Dermis blood vessel endothelial cell (primary cell): ENCODE measurements at places on chromosomes 5 and 9. TPM values are rescaled to one million over a fixed set of nuclear protein-coding genes. Genes with fewer than 3 reads are reported as not detected.
A peak's percentile ranks its signal among the peaks of the same experiment; 100 is the strongest.

DNA sequence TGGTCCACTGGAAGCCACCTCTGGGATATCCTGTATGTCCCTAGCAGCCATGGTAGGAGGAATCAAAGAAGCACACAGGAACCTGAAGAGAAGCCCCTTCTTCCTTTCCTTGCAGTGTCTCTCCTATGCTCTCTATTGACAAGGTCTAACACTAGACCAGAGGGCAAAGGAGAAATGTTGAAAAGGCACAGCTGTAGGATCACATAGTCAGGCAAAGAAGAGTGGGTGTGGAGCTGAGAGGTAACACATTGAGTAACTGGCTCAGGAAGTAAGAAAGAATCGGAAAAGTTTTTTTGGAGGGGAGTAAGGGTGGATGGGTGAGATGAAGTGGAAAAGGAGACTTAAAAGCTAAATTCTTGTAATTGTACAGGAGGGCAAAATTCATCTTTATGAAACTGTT is 100.1 kb downstream of the FOCAD start:
- no peak for DNase-seq

- DNase-seq = no peak
Measured at GRCh38 chr5:176875783-176876505, 23.2 kb downstream of the HK3 start.

DNA sequence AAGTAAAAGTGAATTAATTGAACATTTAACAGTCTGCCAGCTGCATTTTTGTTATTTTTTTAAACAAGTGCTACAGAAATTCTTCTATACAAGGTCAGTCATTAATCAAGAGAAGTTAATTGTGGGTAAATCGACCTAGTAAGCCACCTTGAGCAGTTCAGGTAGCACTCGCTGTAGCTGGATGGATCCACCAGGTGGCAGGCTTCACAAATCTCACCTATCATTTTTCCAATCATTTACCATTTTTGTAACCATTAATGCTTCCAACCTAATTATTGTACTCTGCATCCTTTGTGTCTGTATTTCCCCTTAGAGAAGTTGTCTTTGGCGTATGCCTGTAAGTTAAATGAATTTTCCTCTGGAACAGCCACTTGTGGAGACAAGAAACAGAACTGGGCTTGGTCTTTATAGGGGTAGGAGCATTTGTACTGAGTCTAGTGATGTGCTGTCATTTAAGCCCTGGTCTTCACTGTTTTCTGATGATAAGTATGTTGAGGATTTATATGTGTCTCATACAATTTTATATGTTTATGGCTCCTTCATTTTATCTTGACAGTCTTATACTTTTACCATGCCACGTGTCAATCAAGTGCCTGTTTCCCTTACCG is 39.5 kb downstream of the CD180 start:
- peak; percentile 64 for DNase-seq

- no peak for DNase-seq
Measured at GRCh38 chr5:128407944-128408343, 130.1 kb downstream of the FBN2 start.

STING1 gene
- 36.9 and 69.6 TPM in 2 replicates for total RNA-seq

- DNase-seq = no peak
Measured at GRCh38 chr5:35046774-35047173, 975 bp downstream of the AGXT2 start.

DNA sequence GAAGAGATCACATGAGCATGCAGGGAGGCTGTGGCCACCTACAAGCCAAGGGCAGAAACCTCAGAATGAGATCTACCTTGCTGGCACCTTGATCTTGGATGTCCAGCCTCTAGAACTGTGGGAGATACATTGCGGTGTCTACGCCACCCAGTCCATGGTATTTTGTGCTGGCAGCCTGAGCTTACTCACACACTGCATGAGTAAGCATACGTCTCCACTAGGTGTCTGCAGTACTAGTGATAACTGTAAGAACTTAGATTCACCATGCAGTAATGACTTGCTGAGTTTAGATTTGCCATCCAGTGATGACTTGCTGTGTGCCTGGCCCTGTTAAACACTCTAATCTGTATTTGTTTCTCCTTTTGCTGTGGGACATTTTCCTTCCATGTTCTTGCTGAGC is 417.7 kb downstream of the GADD45G start:
- no peak for DNase-seq

DNA sequence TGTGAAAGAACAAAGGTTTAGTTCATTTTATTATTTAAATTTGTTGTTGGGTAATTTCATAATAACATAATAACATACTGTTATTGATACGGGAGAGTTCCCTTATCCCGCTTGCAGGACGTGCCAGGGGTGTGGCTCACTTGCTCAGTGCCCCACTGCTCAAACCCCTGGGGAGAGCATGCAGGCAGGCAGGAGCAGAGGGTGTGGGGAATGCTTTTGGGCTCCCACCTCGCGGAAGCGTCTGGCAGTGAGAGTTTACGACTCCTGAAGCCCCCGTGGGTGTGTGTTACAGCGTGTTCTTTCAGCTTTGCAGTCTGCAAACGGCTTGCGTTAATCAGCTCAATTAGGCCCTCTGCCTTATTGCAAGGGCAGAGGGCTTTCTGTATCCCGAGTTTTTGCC is 675.9 kb downstream of the SEMA5A start:
- DNase-seq = no peak

DNA sequence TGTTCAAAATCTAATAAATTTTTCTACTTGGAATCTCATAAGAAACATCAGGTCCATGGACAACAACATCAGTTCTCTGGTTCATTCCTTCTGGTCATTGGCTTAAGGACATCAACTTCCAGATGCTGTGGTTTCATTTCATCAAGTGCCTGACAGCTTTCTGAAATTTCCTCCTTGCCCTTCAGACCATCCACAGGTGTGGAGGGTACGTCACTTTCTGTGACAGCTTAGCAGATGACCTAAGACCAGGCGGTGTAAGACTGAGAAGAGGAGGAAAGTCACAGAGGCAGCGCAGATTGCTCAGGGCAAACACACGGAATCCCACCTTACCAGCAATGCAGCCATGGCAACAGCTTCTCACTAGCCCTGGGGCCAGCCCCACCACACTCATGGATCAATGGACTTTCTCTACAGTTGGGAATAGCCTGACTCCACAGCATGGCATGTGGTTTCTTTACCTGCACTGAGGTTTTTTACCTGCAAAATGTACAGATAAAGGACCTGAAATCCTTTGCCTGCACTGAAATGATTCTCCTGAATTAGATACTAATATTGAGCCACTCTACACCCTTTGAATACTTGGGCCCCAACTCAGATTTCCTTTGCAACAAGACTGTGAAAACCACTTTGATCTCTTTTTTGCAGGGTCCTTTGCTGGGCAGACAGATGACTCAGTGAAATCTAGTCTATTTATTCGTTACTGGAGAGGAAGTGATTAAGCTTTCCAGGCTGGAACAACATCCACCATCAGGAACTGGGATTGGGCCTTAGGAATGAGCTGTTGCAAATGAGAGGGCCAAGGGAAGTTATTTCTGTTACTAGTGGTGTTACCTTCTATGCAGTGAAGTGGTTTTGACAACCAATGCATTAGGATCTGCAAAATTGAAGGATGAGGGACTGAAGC is 26.9 kb downstream of the TICAM2 start:
- peak; percentile 94 for DNase-seq

PCDHA9 gene
- under 0.01 TPM in 2 replicates for total RNA-seq

OR13D1 gene
- not detected in 2 replicates for total RNA-seq

GRCh38 chr9:83313781-83314180 is 224.4 kb downstream of the FRMD3 start:
- no peak for DNase-seq

DNA sequence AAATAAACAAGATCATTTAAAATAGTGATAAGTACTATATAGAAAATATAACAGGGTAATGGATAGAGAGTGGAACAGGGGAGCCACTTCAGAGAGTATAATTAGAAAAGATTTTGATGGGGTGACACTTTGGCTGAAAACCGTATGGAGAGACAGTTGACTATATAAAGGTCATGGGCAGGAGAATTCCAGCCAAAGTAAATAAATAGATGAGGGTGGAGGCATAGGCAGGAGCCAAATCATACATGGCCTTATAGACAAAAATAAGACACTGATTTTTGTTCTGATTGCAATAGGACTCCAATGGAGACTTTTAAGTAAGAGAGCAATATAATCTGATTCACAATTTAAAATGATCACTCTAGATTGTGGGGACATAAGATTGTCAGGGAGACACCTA is 37.5 kb upstream of the NUDT12 start:
- no peak for DNase-seq

DNA sequence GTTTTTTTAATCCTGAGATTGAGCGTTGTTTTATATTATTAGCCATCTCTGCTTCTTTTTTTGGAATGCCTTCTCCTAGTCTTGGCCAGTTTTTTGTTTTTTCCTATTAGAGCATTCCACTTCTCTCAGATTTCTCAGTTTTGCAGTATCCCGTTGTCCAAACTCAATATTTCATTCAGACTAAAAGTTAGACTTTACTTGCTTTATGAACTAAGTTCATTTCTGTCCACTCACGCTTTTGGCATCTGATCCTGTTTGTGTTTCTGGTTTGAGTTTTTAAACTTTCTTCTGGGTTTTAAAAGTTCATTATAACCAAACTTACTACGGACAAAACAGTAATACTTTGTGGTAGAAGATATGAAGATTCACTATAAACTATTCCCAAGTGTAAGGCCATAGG is 288.3 kb upstream of the MPDZ start:
- peak; percentile 26 for DNase-seq

- no peak for DNase-seq
Measured at GRCh38 chr9:87531370-87532295, 34.0 kb downstream of the DAPK1 start.

GNG10 gene
- 72.0 and 106 TPM in 2 replicates for total RNA-seq

SLCO6A1 gene
- total RNA-seq = not detected in 2 replicates

ZDHHC11B gene
- total RNA-seq = 0.17 TPM in 1 of 2 replicates, not detected in the other

DNA sequence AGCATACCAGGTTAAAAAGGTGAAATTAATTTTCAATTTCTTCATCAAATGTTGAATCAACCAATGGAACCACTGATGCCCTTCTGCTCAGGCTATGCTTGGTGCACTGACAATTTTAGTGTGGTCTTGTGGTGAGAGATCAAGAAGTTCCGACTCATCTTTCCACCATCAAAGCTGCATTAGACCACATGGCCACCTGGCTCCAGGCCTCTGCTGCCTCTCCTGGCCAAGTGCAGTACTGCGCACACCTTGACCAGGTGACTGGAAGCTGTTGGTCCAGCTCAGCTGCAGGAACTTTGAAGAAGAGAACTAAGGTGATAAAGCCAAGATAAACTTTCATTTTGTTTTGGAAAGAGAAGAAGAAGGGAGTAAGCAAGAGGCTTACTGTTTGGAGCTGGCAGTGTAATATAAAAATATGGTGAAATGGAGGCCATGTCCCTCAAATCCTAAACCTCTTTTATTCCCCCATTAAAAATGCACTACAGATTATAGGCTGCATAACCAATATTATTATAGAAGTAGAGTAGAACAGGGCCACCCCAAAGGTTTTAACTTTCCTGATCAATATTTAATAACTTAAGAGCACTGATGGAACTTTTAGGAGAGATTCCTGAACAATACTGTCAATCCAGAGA is 315.5 kb upstream of the C9orf72 start:
- peak; percentile 0 for DNase-seq
